ENCODE measurements at places on chromosomes 12 and 14.

GRCh38 chr14:77004711-77005460 lies 23.6 kb downstream of the IRF2BPL start:
- DNase-seq: no peak

- no peak for DNase-seq
These were observed 5.6 kb upstream of the HMGA2 start for GRCh38 chr12:65818454-65819382.

GRCh38 chr12:96063046-96063445 lies 27.7 kb upstream of the LTA4H start:
- no peak for DNase-seq

- DNase-seq: peak; percentile 14
These were observed 66.6 kb upstream of the FAR2 start for GRCh38 chr12:29082522-29082921.

- no peak for DNase-seq
These were observed 124.0 kb downstream of the BICD1 start for GRCh38 chr12:32230613-32230993.

GRCh38 chr12:63093084-63093483 lies 57.9 kb downstream of the AVPR1A start:
- no peak for DNase-seq

GRCh38 chr14:38329246-38329645 lies 73.4 kb upstream of the CLEC14A start:
- no peak for DNase-seq

DNA sequence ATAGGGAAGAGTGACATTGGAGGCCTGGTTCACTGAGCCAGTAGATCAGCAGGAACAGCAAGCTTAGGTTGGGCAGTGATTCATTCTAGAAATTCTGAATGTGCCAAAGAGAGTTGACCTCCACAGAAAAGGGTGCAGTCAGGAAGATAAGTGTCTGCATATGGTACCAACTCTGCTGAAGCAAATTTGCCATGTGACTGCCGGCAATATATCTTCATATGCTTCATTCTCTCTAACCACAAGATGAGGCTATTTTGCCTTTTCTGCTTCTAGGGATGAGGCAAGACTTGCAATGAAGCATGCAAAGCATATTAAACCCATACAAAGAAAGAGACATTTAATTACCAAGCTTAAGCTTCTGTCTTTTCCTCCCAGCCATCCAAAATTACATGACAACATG lies 13.6 kb downstream of the CCDC198 start:
- DNase-seq: no peak

GRCh38 chr14:27528328-27528727 lies 930.5 kb upstream of the NOVA1 start:
- peak; percentile 24 for DNase-seq

DNA sequence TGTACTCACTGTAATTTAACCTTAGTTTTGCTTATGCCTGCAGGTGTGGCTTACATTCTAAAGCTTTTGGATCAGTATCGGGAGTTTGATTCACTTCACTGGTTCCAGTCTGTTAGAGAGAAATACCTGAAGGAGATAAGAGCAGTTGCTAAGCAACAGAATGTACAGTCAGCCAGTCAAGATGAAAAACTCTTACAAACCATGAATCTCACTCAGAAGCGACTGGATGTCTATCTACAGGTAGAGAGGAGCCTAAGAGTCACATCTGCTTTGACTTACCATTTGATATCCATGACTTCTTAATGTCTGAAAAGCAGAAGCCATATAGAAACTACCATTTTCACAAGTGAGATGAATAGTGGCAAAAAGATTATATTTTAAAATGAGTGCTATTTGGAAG lies 56.5 kb downstream of the WASHC4 start:
- no peak for DNase-seq
